Activated T-cell treated with anti-CD3 and anti-CD28 coated beads, Interleukin-2, amount 50 U/mL, for 4 hours (primary cell): ENCODE measurements at places on chromosomes 12 and 14.

- DNase-seq = no peak
These were observed 205.0 kb upstream of the KRR1 start for GRCh38 chr12:75716291-75717025.

DNA sequence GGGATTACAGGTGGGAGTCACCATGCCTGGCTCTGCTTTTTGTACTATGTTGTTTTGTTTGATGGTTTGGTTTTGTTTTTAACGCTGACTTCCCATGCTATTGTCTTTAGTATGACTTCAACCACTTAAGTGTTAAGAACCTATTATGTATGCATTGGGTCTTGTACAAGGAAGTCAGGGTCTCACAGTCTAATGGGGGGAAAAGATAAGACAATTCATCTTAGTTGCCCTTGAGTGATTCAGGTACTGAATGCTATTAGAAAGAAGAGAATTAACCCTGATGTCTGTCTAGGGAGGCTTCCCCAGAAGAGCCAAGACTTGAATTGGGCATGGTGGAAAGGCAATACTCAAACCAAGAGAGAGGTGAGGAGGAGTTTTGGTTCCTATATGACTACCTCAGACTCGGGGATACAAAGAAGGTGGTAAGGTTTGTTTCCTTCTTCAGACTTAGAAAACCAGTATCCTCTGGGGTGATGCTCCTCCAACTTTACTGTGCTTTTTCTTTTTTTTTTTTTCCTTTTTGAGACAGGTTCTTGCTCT, 64.6 kb downstream of the SUSD6 start:
- DNase-seq = no peak

- no peak for DNase-seq
These were observed 28.6 kb downstream of the GNS start for GRCh38 chr12:64730588-64730969.

- no peak for DNase-seq
These were observed 99.5 kb downstream of the CALM1 start for GRCh38 chr14:90496379-90496778.

DNA sequence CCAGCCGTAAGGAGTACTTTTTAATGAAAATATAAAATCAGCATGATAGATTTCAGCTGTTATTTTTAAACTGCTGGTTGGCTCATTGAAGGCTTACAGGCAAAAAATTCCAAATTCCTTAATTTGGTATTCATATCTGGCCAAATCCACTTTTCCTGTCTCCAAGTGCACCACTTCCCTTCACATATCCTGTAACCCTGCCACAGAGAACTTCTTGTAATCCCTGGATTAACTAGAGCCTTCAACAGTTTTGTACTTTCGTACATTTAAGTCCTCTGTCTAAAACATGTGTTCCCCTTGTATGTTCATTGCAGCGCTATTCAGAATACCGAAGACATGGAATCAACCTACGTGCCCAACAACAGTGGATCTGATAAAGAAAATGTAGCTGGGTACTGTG, 9.6 kb downstream of the PUS7L start:
- DNase-seq = no peak

DNA sequence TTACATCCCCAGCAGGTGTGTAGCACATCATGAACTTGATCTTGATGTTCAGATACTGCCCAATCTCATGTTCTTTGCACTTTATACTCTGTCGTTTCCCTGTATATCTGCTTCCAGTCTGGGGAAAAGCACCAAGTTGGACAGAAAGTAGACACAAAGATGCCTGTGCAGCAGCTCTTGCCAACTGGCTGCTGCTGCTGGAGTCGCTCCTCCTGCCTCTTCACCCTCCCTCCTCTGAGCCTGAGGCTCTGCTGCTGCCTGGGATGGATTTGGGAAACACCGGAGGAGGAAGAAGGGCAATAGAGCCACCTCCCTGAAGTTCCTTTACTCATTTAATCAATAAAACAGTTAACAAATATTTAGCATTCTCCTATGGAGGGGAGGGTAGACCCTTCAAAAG, 32.4 kb downstream of the ADCK1 start:
- no peak for DNase-seq

DNA sequence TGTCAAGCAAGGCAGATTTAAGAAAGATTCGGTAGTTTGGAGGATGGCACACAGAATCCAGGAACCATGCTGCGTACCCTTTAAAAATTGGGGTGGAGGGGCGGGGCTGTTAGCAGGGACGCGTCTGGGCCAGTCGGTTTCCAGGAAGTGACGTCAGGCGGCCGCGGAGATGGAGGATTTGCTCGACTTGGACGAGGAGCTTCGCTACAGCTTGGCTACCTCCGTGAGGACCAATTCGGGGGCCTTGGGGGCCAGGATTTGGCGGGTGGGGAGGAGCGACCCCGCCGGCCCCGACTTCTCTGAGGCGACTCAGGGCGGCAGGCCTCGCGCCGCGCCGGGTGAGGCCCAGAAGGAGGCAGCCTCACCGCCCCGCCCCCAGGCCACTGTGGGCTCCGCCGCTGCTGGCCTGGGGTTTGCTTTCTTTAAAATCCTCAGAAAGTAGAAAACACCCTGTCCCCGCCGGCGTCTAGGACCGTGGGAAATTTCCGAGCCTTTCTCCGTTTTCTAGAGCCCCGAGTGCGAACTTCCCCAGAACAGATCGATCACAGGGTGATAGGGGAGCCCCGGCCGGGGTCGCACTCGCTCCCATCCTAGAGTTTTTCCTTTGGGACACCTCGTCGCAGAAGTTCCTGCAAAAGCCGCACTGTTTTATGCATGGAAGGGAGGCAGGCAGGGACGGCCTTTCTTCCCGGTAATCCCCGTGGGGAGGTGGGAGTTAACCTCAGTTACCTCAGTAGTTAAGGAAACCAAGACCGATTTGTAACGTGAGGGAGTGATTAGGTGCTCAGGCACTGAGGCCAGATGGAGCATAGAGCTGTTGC, at the start of gene IFT43:
Gene IFT43 (plus strand): TSS at position 146 of the 821 bp plus-strand sequence. CDS start 24 bp downstream, at position 170.
- DNase-seq = peak; percentile 89

GRCh38 chr14:81517798-81518398, 15.8 kb downstream of the SEL1L start:
- no peak for DNase-seq

GRCh38 chr12:90441431-90441830, 513.5 kb downstream of the CCER1 start:
- DNase-seq = no peak

DNA sequence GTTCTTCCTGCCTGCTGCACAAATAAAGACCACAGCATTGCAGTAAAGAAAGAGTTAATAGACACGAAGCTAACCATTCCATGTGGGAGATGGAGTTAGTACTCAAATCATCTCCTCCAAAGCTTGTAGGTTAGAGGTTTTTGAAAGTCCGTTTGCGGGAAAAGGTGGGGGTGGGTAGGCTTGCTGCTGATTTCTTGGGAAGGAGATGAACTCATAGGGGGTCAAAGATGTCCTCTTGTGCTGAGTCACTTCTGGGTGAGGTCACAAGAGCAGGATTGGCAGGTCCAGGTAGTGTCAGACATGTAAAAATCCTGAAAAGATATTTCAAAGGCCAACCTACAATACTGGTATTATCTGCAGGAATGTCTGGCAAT, 66.4 kb downstream of the PTHLH start:
- no peak for DNase-seq

- DNase-seq = no peak
These were observed 321.6 kb upstream of the SFSWAP start for GRCh38 chr12:131389054-131390013.

- peak; percentile 37 for DNase-seq
These were observed 31.6 kb downstream of the WBP11 start for GRCh38 chr12:14771651-14772137.

DNA sequence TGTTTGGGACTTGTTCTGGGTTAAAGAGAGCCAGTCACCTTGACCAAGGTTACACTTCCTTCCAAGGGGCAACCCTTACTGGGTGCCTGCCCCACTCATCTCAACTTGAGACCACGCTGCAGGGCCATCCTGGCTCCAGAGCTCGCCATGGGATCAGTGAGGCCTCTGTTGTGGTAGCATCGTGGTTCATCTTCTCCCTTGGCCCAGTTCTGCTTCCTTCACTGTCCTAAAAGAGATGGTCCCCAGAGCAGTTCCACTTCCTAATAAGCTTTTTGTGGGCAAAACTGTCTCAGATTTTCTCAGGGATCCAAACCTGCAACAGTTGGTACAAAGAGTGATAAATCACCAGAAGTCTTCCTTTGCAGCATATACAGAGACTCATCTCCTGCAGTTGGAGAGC, 165.9 kb upstream of the TMEM260 start:
- DNase-seq = no peak

DNA sequence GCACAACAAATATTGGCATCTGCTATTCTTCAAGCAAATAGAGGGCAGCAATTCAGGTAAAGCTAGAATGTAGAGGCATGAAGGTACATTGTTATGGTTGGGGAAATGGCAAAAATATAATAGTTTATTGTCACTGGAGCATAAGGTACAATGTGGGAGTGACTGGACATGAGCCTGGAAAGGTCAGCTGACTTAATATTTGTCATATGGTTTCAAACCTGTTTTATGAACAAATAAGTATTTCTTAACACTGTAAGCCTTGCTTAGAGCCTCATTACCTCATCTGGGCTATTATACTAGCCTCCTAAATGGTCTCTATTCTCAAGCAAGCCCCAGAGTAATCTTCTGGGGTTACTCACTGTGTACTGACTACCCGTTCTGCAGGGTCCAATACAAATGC, 33.7 kb downstream of the FAM177A1 start:
- no peak for DNase-seq

- no peak for DNase-seq
These were observed 47.3 kb downstream of the KDM2B start for GRCh38 chr12:121533394-121534090.

DNA sequence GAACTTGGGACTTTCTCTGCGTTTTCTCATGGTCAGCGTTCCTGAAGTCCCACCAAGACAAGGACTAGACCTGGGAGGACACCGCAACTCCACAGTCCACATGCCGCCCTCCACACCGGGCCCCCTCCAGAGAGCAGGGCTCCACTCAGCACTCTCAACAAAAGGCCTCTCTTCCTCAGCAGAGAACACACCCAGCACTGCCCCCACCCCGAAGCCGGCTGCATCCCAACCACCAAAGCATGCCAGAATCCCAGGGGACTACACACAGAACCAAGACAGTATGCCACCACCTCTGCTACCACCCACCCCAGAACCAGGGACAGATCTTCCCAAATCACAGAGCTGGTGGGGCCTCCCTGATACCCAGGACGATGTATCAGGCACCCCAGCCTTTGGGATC, 88.3 kb downstream of the BCL11B start:
- DNase-seq = no peak

DNA sequence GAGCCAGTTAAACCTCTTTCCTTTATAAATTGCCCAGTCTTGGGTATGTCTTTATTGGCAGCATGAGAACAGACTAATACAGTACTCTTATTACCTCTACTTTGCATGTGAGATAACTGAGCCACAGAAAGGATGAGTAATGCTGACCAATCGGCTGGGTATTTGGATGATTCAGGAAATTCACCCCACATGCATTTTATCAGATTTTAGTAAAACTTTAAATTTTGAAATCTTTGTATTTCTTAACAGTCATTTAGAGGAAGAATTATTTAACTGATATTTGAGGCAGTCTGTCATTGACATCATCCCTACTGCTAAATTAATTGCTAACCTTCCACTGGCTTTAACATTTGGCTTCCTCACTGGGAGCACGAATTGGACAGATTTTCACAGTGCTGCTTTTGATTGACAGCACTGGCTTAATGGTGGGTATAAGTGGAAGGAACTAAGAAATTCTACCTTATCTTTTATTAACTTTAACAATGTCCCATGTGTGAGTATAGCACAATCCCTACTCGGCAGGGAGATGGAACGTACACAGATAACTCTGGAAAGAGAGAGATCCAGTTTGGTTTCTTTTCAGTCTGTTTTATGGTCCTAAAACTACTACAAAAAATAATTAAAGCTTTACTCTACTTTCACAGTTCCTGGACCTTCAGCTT, 261.0 kb downstream of the DACT1 start:
- no peak for DNase-seq

DNA sequence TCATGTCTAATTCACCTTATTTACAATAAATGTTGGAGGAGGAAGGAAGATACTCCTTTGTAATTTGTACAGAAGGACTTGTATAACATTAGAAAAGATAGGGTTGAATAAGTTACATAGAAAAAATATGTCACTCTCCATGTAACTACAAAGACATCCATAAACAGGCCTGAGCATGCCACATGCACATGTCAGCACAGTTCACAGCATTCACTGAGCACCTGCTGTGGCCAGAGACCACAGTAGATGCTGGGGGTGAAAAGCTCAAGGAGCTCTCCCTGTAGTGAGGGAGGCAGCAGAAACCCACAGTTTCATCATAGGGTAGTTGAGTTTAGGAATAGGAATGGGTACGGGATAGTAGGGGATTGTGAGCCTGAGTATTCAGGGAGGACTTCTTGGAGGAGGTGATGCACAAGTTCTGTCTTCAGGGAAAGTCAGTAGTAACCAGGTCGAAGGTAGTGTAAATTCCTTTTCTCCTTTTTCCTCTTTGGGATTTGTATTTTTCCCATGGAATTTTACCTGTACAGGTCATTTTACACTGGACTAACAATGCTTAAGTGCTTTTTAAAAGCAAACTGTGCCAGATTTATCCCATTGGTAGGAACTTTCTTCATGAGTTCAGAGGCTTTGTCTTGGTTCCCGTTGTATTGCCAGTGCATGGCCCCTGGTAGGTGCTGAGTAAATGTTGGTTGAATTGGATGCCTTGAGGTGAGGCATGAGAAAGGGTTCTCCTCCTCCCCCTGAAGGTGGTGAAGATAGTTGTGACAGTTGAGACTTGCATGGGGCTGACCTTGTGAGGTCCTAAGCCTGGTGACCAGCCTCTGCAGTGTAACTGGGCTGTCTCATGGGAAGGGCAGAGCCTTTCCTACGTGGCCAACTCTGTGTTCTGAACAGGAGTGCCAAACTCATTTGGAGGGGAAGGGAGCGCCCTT, 20.2 kb downstream of the PRKCH start:
- DNase-seq = no peak

DNA sequence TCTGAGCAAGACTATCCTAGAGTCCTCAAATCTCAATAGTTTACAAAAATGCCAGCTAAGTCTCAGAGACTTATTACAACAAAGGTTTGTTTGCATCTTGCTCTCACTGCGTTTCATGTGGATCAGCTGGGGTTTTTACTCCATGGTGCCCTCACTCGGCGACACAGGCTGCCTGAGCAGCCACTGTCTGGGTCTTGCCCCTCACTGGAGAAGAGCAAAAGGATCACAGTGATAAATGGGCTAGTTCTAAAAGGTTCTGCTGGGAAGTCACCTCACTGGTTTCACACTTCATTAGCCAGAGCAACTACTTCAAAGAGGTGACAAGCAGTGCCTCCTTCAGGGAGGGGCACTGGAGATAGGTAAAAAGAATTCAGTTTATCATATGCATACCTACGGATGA, 392.0 kb downstream of the RPL10L start:
- no peak for DNase-seq

- DNase-seq = no peak
These were observed 69.8 kb downstream of the RERG start for GRCh38 chr12:15151161-15152091.

DNA sequence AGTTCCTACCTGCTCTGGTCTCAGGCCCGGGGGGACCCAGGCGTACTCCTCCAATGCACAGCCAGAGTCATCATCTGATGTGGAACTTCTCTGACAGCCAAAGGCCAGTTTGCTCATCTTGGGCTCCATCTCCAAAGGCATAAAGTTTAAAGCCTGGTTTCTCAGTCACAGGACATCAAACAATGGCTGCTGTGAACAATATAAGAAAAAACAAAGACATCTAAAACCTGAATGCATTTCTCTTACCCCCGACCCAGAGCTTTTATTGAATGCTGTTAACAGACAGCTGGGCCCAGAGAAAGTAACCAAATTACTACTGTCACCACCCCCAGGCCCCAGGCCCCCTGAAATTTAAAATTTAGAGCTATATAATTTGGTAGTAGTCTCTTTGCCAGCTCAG, 117.2 kb downstream of the PRICKLE1 start:
- DNase-seq = no peak
